ENCODE measurements at places on chromosomes 12 and 14.

- DNase-seq = no peak
Observed at GRCh38 chr14:90692061-90692460, 124.2 kb downstream of the TTC7B start.

GRCh38 chr12:57215065-57215464, 1.5 kb upstream of the NXPH4 start:
- no peak for DNase-seq

GRCh38 chr14:89667983-89668382, 250.9 kb upstream of the FOXN3 start:
- DNase-seq = no peak

DNA sequence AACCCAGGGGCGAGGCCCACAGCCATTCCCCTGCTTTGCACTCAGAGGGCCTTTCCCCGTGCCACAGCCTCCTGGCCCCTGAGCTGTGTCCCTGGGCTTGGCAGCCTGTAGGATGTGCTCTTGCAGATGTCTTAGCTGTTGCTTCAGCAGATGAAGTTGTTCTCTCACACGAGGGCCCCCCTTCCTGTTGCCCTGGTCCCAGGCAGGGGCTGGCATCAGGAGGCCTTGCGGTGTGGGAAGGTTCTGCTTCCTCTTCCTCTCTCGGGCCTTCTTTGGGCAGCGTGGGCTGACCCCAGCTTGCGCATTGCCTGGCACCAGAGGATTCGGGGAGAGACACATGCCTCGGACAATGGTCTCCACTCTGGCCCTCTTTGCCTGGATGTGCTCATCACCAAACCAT, 12.7 kb downstream of the PROX2 start:
- no peak for DNase-seq

GRCh38 chr12:87870493-87871460, 158.4 kb downstream of the C12orf50 start:
- no peak for DNase-seq

GRCh38 chr12:118052324-118053070, 8.5 kb downstream of the WSB2 start:
- DNase-seq = no peak

DNA sequence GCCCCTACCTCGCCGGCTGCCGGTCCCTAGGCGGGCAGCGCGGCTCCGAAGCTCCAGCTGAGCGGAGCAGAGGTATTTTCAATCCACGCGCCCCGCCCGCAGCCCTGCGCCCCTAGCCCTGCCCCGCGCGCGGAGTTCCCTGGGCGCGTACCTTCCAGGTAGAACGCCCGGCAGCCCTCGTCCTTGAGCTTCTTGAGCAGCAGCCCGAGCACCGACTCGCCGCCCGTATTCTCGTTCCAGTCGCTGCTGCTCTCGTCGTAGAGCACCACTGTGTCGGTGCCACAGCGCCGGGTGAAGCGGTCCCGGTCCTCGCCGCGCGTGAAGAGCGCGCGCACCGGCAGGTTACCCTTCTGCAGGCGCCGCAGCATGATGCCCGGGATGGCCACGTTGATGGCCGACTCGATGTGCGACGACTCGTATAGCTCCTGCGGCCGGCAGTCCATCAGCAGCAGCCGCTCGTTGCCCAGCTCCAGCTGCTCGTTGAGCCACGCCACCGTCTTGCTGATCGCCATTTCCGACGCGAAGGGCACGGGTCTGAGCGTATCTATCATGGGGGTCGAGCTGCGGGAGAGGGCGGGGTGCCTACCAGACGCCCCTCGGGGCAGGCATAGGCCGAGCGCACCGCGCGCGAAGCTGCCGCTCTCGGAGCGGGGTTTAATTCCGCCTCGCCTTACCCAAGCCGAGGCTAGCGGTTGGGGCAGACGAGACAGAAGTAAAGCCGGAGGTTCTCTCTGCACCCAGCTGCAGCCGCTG, 636 bp downstream of the DUSP6 start:
- DNase-seq = peak; percentile 40

DNA sequence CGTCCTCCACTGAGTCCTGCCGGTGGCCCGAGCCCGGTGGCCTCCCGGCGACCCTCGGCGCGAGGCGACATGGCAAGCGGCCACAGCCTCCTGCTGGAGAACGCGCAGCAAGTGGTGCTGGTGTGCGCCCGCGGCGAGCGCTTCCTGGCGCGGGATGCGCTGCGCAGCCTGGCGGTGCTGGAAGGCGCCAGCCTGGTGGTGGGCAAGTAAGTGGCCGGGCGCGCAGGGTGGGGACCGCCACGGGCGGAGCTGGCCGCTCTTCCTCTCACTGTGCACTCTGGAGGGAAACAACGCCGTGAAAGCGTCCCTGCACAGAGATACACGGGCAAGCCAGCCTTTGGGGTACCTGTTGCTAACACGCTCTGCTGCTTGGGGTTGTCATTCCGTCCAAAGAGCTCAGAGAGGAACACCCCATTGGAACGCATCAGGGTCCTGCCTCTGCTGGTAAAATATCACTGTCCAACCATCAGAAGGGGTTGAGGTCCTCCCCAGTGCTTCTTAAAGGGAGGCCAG, at the start of gene AMDHD1:
Gene AMDHD1, plus strand, starts transcription at position 2 of the 513 bp plus-strand sequence. Its CDS starts 68 bp downstream, at position 70.
- DNase-seq = peak; percentile 65

DNA sequence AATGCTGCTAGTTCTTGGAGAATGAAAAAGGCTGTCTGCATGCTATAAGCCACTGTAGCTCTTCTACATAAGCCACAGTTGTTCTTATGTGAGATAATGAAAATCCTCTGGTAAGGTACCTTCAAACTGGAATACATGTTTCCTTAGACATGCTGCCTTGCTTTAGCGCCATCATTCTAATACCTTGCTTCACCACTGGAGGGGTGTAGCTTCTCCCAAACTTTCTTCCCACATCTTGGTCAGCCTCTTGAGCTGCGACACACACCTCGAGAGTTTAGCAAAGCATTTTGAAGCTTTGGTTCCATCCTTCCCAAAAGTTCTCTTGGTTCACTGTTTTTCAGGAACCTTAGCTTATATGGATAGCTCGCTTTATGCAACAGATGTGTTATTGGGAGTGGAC, 69.5 kb downstream of the NKX2-1 start:
- no peak for DNase-seq

DNA sequence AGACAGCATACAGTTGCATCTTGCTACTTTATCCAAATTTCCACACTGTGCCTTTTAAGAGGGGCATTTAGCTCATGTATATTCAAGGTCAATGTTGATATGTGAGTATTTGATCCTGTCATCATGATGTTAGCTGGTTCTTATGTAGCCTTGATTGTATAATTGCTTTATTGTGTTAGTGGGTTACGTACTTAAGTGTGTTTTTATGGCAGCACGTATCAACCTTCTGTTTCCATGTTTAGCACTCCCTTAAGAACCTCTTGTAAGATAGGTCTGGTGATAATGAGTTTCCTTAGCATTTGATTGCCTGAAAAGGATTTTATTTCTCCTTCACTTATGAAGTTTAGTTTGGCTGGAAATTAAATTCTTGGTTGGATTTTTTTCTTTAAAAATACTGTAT, 445.2 kb downstream of the NAV3 start:
- no peak for DNase-seq

- DNase-seq = no peak
Observed at GRCh38 chr12:57632073-57632957, 686 bp downstream of the B4GALNT1 start.

DNA sequence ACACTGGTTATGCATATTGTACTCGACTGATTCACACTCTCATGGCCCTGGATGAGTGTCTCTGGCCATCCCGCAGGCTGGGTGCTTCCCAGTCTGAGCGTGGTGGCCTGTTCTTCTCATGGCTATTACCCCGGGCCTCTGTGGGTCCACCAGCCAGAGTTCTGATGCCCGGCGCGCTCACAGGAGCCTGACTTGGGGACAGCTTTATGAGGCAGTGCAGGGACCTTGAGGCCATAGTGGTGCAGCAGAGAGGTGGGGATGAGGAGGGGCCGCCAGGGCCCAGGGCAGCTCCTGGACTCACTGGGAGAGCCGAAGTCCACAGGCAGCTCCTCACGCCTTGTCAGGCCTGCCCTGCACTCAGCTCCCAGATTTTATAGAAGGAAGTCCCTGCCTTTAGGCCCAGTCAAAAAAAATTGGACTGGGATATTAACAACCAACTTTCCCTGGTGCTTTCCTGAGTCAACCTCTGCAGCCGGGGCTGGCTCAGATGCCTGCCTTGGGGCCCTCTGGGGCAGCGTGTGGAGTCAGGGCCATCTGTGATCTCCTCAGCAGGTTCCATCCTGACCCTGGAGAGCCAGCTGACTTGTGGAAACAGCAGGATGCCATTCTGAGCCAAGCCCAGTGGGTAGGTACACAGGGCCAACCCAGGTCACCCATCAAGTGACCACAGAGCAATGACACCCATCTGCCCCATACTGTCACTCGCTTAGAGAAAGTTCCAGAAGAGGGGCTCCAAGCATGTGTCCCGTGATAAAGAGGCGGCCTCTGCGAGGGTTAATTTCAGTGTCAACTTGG, 89.4 kb upstream of the DIO3 start:
- DNase-seq = no peak

DNA sequence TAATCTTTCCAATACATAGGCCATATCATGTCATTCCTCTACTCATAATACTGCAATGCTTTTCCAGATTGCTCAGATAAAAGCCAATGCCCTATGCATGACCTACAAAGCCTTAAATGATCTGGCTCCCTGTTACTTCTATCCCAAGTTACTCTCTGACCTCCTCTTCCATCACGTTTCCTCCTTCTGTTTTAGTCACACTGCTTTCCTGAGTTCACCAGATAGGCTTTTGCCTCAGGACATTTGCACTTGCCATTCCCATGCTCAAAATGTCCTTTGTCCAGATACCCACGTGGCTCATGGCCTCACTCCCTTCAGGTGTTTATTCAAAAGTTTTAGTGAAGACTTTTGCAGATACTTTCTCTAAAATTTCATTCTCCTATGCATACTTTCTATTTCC, 138.7 kb upstream of the PRICKLE1 start:
- DNase-seq = no peak

- DNase-seq = no peak
Observed at GRCh38 chr14:68231898-68232297, 412.3 kb downstream of the RAD51B start.

DNA sequence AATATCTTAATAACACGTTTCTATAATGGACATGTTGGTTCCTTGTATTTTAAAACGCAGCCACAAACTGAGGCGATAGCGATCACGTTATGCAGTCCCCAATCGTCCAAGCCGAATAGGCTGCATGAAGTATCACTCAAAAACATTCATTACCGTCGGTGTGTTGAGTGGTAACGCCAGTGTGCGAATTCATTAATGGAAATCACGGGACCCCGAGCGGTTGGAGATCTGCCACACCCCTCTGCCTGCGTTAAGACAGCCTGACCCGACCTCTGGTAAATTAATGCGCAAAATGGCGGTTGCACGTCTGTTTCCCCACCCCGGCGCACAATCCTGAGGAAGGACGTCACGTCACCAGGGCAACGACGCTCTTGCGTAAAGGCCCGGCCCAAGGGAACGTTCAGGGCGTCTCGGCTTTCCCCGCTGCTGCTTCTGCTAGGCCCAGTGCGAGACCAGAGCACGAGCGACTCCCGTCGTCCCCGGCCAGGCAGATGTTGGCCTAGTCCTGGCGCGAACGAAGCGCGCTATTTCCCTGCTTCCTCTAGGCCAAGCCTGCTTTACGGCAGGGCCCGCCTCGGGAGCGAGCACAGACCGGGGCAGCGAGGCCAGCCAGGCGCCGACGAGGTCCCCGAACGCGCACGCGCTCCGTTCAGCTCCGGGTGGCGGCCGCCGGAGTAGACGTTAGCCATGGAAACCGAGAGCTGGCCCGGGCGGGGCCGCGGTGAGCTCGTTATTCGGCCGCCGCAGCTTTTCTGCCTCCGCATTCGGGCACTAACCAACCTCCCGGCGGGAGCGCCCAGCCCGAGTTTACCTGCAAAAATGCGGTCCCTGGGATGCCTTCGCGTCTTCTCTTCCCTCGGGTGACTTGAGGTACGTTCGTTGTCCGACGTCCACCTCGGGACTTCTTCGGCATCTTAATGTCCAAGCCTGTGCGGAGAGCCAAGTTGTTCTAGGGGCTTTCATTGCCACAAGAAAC, at the start of gene PCNX4:
Gene PCNX4, plus strand, starts transcription at position 374 of the 976 bp plus-strand sequence. CDS start 15,716 bp downstream, outside the sequence.
- DNase-seq = peak; percentile 94

DNA sequence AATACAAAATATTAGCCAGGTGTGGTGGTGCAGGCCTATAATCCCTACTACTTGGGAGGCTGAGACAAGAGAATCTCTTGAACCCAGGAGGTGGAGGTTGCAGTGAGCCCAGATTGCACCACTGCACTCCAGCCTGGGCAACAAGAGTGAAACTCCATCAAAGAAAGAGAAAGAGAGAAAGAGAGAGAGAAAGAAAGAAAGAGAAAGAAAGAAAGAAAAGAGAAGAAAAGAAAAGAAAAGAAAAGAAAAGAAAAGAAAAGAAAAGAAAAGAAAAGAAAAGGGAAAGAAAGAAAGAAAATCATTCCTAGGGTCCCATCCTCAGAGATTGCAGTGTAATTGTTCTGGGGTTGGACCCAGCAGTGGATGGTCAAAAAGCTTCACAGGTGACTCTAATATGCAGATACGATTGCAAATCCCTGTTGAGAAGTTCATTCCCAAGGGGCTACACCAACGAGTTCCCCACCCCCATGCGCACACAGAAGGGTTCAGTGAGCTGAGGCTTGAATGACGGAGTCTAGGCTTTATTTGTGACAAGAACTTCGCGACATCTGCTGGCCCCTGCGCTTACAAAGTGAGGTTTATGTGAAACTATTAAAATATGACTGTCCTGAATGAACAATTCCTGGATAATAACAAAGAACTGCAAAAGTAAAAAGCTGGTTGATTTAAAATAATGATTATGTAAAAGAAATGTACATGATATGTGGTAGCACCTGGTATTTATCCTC, 17.4 kb upstream of the RNASE12 start:
- DNase-seq = no peak

GRCh38 chr12:13258197-13258596, 61.7 kb downstream of the EMP1 start:
- no peak for DNase-seq
